Heart left ventricle (tissue), 16 donors: ENCODE measurements at places on chromosomes 2 and 18.

DNA sequence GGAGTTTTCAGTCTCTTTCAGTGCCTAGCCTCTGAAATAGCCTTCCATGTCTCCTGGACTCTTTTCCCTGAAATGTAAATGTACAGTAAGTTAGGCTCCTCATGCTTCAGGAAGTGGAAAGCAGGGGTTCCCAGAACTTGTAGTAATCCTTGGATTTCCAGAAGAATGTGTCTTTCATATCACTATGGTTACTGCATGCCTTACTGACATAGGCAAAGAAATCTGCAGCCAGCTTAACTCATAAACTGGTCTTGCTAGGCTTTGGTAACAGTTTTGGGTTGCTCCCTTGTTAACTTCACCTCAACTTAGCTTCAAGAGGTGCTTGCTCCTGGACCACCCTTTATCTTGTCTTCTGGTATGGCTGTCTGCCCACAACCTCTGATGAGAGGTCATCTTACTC lies 686.8 kb upstream of the DDX18 start:
- no peak for DNase-seq

- DNase-seq, result no peak
Observed at GRCh38 chr2:162968306-162968705, 129.7 kb upstream of the KCNH7 start.

GRCh38 chr2:227124811-227125210 lies 39.2 kb downstream of the COL4A4 start:
- DNase-seq, result no peak

DNA sequence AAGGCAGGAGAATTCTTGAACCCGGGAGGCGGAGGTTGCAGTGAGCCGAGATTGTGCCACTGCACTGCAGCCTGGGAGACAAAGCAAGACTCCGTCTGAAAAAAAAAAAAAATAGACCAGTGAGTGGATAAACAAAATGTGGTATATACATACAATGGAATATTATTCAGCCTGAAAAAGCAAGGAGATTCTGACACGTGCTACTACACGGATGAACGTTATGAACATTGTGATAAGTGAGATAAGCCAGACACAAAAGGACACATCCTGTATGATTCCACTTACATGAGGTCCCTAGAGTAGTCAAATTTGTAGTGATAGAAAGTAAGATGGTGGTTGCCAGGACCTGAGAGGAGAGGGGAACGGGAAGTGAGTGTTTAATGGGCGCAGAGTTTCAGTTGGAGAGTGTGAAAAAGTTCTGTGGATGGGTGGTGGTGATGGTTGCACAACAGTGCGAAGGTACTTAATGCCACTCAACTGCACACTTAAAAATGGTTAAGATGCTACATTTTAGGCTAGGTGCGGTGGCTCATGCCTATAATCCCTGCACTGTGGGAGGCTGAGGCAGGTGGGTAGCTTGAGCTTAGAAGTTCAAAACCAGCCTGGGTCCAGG lies 38.3 kb downstream of the NIFK start:
- no peak for DNase-seq

DNA sequence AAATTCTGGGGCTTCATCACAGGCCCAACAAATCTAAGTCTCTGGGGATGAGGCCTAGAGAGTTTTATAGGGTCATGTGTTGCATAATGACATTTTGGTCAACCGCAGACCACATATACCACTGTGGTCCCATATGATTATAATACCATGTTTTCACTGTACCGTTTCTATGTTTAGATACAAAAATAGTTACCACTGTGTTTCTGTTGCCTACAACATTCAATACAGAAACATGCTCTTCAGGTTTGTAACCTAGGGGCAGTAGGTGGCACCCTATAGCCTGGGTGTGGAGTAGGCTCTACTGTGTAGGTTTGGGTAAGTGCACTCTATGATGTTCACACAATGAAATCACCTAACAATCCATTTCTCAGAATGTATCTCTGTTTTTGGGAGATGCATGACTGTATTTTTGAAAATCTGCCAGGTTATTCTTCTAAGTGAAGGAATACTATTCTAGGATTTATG lies 485.2 kb downstream of the PTPRM start:
- DNase-seq, result no peak

- no peak for DNase-seq
Observed at GRCh38 chr2:209624192-209624938, 147.3 kb upstream of the UNC80 start.

GRCh38 chr18:13556502-13556901 lies 169.9 kb downstream of the FAM210A start:
- no peak for DNase-seq

DNA sequence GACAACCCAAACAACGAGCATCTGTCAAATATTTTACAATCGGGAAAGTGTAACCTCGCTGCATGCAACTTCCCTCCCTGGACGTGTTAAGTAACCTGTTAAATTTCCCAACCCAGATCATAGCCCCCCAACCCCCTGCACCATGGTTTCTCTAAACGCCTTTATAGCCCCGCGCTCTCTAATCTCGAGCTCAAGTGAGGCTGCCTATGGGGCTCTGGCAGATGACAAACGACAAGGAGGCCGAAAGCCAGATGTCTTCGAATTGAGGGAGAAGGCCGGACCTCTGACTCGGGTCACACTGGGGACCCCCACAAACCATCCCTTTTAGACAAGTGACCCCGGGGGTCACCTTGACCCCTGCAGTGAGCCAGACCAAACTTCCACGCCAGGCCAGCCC lies 526 bp downstream of the COX7A2L start:
- DNase-seq, result no peak
